Activated CD4-positive, alpha-beta T cell treated with anti-CD3 and anti-CD28 coated beads, Interleukin-2, Interleukin-6, amounts not matched to agents 100 ng/mL and 50 ng/mL, durations not matched to agents 16 hours and 8 hours (primary cell): ENCODE measurements at places on chromosomes 4 and X.

- DNase-seq: no peak
Measured at GRCh38 chrX:44143061-44143602, 169.9 kb upstream of the NDP start.

DNA sequence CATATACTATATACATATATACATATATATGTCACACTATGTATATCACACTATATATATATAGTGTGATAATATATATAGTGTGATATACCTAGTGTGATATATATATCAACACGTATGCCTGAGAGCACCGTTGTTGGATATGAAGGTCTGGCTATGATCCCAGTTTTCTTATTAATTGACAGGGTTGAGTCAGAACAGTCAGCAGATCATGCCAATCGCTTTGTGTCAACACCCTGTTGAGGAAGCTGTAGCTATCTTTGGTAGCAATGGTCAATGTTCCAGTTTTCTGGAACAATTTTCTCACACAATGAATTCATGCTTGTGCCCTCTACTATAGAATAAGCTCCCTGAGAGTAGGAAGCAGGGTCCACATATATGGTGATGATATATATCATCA is 496.0 kb upstream of the AGA start:
- DNase-seq: no peak

GRCh38 chrX:119189595-119189994 is 46.5 kb upstream of the PGRMC1 start:
- DNase-seq: no peak

- no peak for DNase-seq
Measured at GRCh38 chrX:40107291-40108161, 9.8 kb upstream of the BCOR start.

DNA sequence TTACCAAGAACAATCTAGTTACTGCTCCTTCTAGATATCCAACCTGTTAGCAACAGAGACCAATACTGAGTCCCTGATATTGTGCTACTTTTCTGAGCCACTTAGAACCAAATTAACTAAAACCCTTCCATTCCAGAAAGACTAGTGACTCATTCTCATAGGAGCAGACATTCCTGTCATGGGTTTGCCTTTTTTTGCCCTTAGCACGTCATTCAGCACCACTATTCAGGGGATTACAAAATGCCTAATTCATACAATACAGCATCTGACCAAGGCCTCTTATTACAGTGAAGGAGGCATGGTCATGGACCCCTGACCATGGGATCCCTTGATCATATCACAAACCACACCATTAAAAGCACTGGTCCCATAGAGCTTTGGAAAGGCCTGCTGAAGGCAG is 123.8 kb upstream of the CXCL13 start:
- DNase-seq: no peak
